ENCODE measurements at places on chromosomes 7 and 10.

GRCh38 chr7:37494926-37495325 lies 46.3 kb upstream of the ELMO1 start:
- DNase-seq: no peak

- DNase-seq: no peak
Observed at GRCh38 chr10:29862923-29863614, 196.3 kb downstream of the JCAD start.

GRCh38 chr10:124917428-124918190 lies 24.3 kb upstream of the ZRANB1 start:
- peak; percentile 5 for DNase-seq

DNA sequence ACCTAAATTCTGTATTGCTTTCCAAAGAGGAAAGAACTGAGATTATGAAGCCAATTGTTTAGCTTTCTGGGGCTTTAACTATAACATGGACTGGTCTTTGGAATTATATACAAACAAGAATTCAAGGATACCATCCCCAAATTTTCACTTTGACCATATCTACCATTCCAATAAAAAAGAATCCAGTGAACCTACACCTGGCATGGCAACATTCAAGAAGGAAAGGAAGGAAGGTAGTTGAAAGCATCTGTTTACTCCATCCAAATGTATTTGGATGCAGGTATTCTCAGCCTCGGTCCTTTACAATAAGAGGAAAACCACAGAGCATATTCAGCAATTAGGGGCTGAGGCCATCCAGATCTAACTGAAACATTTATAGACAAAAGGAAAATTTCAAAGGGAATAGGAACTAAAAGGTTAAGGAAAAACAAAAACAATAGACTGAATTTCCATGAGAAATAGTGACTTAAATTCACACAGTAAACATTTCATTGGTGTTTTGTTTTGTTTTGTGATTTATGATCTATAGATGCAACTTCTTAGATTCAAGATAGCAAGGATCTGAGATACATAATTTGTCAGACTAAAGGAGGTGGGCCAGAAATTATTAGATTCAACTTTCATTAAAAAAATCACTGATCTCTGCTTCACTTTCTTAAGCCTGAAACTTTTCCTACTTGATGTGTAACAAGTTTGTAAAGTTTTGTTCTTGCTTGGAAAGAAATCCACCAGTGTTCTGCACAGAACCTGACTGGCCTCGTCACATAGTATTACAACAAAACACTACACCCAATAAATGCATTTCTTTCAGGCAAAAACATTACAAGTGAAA lies 12.7 kb downstream of the SKIDA1 start:
- DNase-seq: no peak
